Muscle of leg (tissue), 16 donors: ENCODE measurements at places on chromosomes 5 and 9. TPM values are rescaled to one million over a fixed set of nuclear protein-coding genes. Genes with fewer than 3 reads are reported as not detected.

AGXT2 gene
- not detected for polyA plus RNA-seq

TRIP13 gene
- polyA plus RNA-seq: 8.6 TPM

DNA sequence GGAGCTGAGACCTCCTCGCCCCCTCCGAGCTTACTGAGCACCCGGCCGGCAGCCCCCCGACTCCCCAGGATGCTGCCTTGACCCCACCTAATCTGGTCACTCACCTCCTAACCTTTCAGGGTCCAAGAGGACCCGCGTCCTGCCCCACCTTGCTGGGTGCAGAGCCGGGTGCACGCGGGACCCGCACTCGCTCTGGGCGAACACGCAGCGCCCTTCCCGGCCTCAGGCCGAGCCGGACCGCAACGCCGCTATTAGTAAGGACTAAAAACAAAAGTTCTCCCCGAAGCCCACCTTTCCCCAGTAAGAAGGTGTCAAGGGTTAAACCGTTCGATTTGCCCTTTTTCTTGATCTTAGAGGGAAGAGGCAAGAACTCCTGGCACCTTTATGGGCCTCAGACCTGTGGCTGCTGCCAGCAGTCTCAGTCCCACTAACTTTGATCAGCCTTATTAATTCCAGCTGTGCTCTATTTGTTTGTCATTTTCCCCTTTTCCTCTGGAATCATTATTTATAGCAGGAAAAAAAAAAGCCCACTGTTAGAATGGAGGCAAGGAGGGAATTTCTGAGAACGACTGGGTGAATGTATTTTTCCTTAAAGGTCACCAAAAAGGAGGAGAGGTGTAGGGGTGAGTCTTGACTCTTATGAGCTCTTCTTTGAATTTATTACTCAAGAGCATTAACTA lies 10.5 kb downstream of the IRX2 start:
- DNase-seq: no peak

DNA sequence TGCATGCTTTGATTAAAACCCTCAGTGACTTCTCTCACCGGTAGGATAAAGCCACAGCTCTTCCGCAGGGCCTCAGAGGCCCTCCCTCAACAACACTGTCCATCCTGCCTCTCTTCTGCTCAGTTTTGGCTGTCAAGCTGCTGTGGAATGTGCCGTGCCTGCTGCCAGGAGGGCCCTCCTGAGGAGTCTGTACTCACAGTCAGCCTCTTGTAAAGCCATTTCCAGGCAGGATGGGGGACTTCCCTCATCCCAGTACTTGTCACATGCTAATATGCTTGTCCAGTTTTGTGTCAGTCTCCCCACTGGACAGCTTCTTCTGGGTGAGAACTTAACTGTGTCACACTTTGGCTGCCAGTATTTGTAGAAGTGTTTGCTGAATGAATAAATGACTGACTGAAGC lies 13.9 kb upstream of the DDX41 start:
- no peak for DNase-seq

DNA sequence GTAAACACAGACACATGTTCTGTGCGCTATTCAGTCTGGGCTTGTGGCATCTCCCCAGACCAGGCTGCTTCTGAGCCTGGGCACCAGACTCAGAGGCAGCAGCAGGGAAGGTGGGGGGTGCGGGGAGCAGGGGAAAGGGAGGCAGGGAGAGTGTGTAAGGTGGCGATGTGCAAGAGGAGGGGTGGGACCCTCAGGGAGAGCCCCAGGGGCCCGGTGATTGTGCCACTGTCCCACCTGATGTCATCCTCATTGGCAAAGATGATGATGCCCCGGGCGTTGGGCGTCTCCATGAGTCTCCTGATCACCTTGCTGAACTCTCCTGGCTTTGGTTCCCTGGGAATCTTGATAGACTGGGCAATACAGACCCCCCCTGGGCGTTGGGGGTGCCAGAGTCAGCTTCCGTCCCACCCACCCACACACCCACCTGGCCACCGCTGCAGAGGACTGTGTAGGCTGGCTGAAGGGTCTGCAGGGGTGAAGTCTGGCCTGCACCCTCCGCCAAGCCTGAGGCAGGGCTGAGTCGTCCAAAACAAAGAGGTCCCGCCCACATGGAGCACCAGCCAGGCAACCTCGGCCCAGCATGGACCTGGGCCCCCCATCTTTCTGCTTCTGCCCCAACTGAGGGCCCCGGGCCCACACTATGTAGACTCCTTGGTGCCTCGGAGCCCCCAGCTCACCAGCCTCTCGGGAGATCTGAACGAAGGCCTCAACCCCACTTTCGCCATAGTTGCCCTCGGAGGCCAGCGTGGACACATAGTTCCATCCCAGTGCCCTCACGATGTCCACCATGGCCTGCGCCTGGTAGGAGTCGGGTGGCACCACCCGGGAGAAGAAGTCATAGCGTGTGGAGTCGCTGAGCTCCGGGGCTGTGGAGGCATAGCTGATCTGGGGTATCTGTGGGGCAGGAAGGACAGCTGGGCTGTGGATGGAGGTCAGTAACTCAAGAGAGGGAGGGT lies 3.7 kb downstream of the GRM6 start:
- DNase-seq: no peak

DNA sequence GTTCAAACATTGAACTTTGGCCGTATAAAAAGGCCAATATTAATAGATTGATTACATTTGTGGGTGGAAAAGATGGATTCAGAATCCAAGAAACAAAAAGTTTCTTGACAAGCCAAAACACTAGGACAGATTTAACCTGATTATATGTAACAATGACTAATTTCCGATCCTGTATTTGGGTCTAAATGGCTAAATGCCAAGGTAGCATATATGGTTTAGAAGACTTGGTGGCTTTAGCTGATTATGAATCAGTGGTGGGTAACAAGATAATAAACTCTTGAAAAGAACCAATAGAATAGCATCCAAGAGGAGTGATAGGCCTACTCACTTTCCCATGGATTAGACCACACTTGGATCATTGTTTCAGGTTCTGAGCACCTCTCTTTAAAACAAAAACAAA lies 21.8 kb upstream of the ANP32B start:
- no peak for DNase-seq

SLC36A2 gene
- polyA plus RNA-seq: 0.19 TPM

DNA sequence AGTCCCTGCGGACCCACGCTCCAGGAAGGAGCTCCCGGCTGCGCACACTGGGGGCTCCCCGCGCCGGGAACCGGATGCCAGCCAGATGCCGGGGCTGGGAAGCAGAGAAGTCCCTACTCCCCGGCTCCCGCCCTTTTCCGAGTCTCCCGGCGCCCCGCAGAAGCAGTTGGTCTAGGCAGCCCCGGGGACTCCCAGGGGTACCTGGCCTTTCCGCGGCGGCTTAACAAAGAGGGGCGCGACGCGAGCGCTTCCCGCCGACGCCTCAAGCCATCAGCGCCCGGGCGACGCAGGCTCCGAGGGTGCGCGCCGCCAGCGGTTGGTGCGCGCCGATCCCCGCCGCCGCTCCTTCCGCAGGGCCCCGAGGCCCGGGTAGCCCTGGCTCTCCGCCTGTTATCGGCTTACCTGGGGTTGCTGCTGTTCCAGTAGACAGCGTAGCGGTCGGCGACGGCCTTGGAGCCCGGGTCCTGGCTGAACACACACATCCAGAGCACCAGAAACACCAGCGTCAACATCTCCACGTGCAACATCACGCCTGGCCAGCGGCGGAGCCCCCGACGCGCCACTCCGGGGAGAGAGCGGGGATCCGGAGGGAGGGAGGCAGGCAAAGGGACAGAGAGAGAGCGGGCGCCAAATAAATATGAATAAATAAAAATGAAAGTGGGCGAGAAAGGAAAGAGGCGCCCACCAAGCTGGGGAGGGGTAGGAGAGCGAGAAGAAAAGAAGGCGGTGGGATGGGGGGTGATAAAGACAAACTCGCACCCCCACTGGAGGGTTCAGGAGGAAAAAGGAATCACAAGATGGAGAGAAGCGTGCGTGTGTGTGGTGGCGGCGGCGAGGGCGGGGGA lies 428 bp downstream of the EFNA5 start:
- DNase-seq: peak; percentile 48

TLE1 gene
- polyA plus RNA-seq: 52.4 TPM

SYK gene
- polyA plus RNA-seq: 3.3 TPM

GRCh38 chr9:90112788-90113187 lies 508.0 kb downstream of the GADD45G start:
- DNase-seq: no peak

- peak; percentile 16 for DNase-seq
Observed at GRCh38 chr5:36334315-36334714, 32.6 kb upstream of the RANBP3L start.

GRCh38 chr5:1100664-1101574 lies 10.9 kb downstream of the SLC12A7 start:
- DNase-seq: no peak

DNA sequence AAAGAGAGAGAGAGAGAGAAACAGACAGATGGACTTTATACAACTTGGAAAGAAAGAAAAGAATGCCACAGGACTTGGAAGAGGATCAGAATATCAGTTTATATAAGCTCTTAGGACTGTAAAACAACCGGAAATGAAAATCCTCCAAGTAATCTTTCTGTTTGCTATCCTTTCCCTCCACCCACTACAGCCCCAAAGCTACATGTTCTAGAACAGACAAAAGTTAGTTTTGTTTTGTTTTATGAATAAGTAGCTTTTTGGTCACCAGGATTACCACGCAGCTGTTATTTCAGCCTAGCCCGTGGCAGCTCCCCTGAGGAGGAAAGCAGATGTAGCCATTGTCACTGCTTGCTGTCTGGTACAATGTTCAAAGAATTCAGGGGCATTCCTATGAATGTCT lies 66.6 kb downstream of the SH3TC2 start:
- peak; percentile 66 for DNase-seq

GRCh38 chr9:127817881-127818434 lies 15.3 kb downstream of the FPGS start:
- peak; percentile 86 for DNase-seq

DNA sequence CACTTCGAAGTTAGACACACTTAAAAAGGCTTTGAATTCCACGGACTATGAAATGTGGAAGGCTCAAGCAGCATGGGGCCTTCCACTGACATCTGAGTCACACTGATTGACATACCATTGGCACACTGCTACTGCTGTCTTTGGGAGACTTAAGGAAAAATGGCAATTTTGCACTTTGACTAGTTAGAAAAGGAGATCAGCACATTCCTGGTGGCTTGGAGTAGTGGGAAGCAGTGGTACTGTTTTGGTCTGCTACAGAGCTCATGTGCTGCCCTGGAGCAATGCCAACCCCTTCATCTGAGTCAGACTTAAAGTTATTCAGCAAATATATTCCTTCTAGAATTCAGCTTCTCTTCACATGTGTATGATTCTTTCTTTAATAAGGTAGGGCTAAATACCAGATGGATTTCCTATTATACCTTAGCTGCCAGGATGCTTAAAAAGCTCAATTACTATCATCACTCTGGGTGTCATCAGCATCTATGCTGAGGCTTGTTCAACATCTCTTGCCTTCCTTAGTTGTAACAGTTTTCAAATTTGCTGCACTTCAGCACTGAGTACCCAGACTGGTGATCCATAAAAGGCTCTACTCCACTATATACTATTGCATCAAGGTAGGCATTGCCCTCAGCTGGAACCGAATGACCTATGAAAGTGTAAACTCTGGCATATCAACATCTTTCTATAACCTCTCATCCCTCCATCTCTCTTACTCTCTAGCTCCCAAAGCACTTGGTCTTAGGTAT lies 42.3 kb upstream of the MOCS2 start:
- DNase-seq: peak; percentile 54

DNA sequence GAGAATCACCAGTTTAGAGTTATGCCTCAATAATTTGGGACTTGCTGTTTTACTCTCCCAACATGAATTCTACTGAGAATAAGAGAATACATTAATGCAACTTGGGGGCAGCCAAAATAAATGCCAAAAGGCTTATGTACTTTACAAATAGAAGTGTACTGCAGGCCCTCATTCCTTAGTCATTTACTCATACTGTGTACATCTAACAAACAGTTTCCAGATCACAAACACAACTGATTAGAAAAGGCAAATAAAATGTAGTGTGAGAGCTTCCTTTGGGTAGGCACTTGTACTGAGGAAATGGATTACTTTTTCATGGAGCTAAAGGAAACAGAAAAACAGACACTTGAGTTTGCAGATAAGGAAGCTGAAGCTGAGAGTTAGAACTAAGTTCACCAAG lies 12.6 kb downstream of the ANKDD1B start:
- DNase-seq: no peak

DNA sequence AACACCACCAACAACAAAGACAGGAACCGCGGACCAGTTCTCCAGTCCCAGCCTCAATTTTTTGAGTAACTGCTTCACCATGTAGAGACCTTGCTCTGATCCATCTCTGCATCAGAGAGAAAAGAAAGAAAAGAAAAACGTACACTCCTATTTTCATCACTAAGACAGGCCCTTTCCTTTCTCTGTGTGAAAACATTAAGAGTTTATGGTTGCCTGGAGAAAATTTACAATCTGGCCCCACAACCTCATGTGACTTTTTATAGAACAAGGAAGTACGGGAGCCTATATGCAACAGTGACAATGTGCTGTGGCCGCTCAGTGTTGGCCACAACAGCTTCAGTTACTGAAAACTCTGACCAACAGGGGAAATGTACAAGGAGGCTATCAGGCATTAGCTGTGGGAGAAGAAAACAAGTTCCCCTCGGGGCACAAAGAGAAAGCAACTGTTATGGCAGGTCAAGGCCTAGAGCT lies 272.9 kb upstream of the PTGER4 start:
- DNase-seq: peak; percentile 74

DNA sequence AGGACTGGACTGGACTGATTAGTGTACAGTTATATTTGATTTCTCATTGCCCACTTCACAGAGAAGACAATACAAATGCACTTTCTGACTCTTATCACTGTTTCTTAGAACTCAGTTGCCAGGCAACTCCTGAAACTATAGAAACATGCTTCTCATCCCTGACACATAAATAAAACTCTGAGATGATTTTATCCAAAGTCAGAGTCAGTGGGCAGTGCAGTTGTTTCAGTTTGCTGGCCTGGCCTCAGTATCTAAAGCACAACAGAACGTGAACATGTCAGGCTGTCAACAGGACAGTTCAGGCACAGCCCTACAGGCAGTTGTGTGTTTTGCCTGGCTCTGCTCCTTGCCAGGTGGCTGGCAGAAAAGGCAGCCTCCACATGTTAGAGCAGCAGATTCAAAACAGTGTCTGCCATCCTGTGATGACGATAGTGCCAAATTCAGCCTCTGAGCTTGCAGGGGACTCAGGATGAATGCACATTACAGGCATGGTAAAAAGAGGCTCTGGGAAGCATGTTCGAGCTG lies 65.1 kb upstream of the CCDC152 start:
- peak; percentile 25 for DNase-seq

OSTF1 gene
- 18.8 TPM for polyA plus RNA-seq

GRCh38 chr5:157186309-157187045 lies 5.8 kb downstream of the ITK start:
- no peak for DNase-seq

- no peak for DNase-seq
Observed at GRCh38 chr9:16651446-16651964, 219.0 kb downstream of the BNC2 start.

ZNF483 gene
- 0.97 TPM for polyA plus RNA-seq

SPINK6 gene
- polyA plus RNA-seq: not detected

- no peak for DNase-seq
Observed at GRCh38 chr5:150605546-150605945, 34.9 kb upstream of the SYNPO start.

GRCh38 chr5:137496919-137497318 lies 2.2 kb downstream of the SPOCK1 start:
- DNase-seq: peak; percentile 53

- no peak for DNase-seq
Observed at GRCh38 chr5:148740079-148740858, 85.9 kb upstream of the HTR4 start.
